Activated CD4-positive, alpha-beta T cell treated with anti-CD3 and anti-CD28 coated beads for 36 hours (primary cell): ENCODE measurements at places on chromosomes 7 and 10. TPM values are rescaled to one million over a fixed set of nuclear protein-coding genes. Genes with fewer than 3 reads are reported as not detected.

MKX gene
- 0.53 TPM for total RNA-seq

NUTM2E gene
- 0.27 TPM for total RNA-seq

NPSR1 gene
- total RNA-seq, result not detected

GRCh38 chr7:69791739-69792138 is 193.5 kb downstream of the AUTS2 start:
- no peaks in the 10 kb centered on the region for H3K4me1 ChIP-seq
- H3K36me3 ChIP-seq, result no peaks in the 10 kb centered on the region

GRCh38 chr10:132096223-132096622 is 30.5 kb downstream of the JAKMIP3 start:
- H3K4me3 ChIP-seq, result no peak overlapping the region
- H3K4me1 ChIP-seq, result no peaks in the 10 kb centered on the region
- peak; percentile 17 for DNase-seq
- peaks cover 29% of the 10 kb centered on the region for H3K27me3 ChIP-seq
- no peak overlapping the region for H3K27ac ChIP-seq

DNA sequence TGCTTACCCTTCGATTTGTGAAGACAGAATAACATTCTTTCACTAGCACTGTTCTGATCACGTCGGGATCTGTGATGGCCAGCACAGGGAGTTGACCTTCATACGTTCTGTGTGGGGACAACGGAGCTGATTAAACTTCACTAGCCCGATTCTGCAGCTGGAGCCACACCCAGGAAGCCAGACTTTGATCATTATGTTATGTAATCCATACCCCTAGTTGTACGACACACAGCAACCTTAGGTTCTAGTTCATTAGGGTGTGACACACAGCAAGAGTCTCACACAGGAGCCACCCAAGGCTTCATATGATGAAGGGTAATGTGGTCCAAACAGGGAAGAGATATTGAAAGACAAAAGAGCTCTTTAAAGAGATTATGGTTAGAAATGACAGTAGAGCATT is 7.2 kb downstream of the CYP3A5 start:
- no peak overlapping the region for H3K4me3 ChIP-seq
- no peak for DNase-seq
- H3K27ac ChIP-seq, result no peak overlapping the region
- peaks cover 5% of the 10 kb centered on the region for H3K36me3 ChIP-seq

DNA sequence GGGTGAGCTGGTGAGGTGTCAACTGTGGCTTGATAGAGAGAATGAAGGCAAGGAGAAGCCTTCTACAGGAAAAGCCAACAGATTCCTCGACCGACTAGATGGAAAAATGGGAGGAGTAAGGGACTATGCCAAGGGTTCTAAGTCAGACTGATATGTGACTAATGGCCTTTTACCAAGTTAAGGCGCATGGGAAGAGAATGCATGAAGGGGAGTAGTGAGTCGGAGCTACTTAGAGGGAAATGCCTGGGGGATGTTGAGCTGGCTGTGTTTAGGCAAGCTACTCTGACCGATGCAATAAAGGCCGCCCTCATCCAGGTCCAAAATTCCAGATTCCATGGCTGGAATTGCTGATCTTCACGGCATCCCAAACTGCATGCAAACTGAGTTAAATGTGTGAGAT is 48.2 kb downstream of the APBB1IP start:
- H3K4me1 ChIP-seq, result peaks cover 76% of the 10 kb centered on the region
- H3K27ac ChIP-seq, result peak overlapping the region; percentile 97
- DNase-seq, result no peak
- peaks cover 12% of the 10 kb centered on the region for H3K36me3 ChIP-seq
- no peaks in the 10 kb centered on the region for H3K27me3 ChIP-seq
- H3K4me3 ChIP-seq, result peak overlapping the region; percentile 61

GRCh38 chr7:48899932-48900331 is 24.4 kb upstream of the CDC14C start:
- no peak overlapping the region for H3K27ac ChIP-seq
- no peak for DNase-seq
- no peaks in the 10 kb centered on the region for H3K4me1 ChIP-seq
- H3K36me3 ChIP-seq, result no peaks in the 10 kb centered on the region
- H3K4me3 ChIP-seq, result no peak overlapping the region
- no peaks in the 10 kb centered on the region for H3K27me3 ChIP-seq

- no peak overlapping the region for H3K27ac ChIP-seq
- peaks cover 24% of the 10 kb centered on the region for H3K4me1 ChIP-seq
- no peak overlapping the region for H3K4me3 ChIP-seq
- no peaks in the 10 kb centered on the region for H3K36me3 ChIP-seq
Measured at GRCh38 chr7:116585967-116586366, 61.1 kb downstream of the CAV1 start.

- H3K27ac ChIP-seq, result no peak overlapping the region
- no peak overlapping the region for H3K4me3 ChIP-seq
Measured at GRCh38 chr7:139913021-139913844, 84.2 kb downstream of the TBXAS1 start.

- peak overlapping the region; percentile 61 for H3K27ac ChIP-seq
- no peaks in the 10 kb centered on the region for H3K36me3 ChIP-seq
- H3K4me1 ChIP-seq, result peaks cover 22% of the 10 kb centered on the region
- H3K4me3 ChIP-seq, result no peak overlapping the region
Measured at GRCh38 chr7:108311446-108312168, 144.6 kb downstream of the NRCAM start.

UTF1 gene
- not detected for total RNA-seq

TSPAN12 gene
- not detected for total RNA-seq

BTBD16 gene
- total RNA-seq, result not detected

GRCh38 chr10:59864141-59864962 is 42.0 kb downstream of the CCDC6 start:
- no peak overlapping the region for H3K4me3 ChIP-seq
- H3K4me1 ChIP-seq, result peaks cover 63% of the 10 kb centered on the region
- H3K36me3 ChIP-seq, result peaks cover 27% of the 10 kb centered on the region
- H3K27ac ChIP-seq, result peak overlapping the region; percentile 1
- peak; percentile 45 for DNase-seq
- H3K27me3 ChIP-seq, result no peaks in the 10 kb centered on the region
